Nephron progenitor cell (in vitro differentiated cells): ENCODE measurements at places on chromosomes 3 and 15.
A peak's percentile ranks its signal among the peaks of the same experiment; 100 is the strongest.

GRCh38 chr3:17969985-17970568 is 227.6 kb upstream of the TBC1D5 start:
- DNase-seq = no peak

DNA sequence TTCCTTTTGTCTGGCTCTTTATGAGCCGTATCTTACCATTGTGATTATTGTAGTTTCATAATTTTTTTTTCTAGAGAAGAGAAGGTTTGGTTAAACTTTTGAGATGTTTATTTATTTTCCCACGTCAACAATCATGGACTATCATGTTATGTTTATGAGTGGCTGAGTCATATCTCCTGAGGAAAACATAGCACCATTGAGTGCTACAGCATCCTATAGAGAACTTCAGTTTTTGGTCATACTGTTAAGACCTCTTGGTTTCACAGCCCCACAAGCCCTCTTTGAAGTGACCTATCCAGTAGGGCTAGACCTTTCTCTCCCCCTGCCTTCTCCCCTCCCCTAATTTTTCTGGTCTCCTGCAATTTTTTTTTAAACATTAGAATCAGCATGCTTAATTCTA is 20.8 kb downstream of the PIK3CA start:
- no peak for DNase-seq

DNA sequence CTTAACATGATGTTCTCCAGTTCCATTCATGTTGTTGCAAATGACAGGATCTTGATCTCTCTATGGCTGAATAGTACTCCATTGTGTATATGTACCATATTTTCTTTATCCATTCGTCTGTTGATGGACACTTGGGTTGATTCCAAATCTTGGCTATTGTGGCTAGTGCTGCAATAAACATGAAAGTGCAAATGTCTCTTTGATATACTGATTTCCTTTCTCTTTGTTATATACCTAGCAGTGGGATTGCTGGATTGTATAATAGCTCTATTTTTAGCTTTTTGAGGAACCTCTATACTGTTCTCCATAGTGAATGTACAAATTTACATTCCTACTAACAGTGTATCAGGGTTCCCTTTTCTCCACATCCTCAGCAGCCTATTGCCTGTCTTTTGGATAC is 5.9 kb upstream of the RBP2 start:
- no peak for DNase-seq

- no peak for DNase-seq
Observed at GRCh38 chr3:20537234-20537633, 351.2 kb upstream of the SGO1 start.

GRCh38 chr3:47418167-47419082 is 37.6 kb downstream of the PTPN23 start:
- no peak for DNase-seq

GRCh38 chr3:87025661-87026645 is 35.0 kb upstream of the VGLL3 start:
- no peak for DNase-seq

GRCh38 chr15:57035664-57036063 is 117.2 kb downstream of the TCF12 start:
- no peak for DNase-seq

DNA sequence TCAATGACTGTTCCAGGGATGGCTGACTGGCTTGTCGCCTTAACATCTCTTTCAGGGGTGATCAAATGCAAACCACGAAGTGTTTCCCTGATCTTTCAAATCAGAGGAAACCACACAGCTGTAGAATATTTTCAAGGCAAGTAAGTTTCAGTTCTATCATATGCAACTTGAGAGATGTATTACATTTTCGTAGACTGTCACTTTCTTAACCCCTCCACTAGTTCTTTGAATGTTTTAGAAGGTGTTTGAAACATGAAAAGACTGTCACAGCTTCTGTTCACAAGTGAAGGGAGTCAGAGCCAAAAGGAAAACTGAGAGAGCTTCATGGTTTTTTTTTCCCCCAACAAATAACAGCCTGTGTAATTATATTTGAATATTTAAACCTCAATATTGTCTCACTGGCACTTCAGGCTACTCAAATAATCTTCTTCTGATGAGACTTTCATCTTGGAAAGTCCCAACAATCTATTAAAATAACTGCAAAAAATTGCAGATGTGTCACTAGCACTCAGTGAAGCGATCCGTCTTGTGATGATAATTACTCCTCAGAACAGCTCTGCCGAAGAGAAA is 25.9 kb upstream of the CAPN7 start:
- DNase-seq = no peak

- no peak for DNase-seq
Observed at GRCh38 chr15:70025413-70026296, 72.1 kb downstream of the TLE3 start.

DNA sequence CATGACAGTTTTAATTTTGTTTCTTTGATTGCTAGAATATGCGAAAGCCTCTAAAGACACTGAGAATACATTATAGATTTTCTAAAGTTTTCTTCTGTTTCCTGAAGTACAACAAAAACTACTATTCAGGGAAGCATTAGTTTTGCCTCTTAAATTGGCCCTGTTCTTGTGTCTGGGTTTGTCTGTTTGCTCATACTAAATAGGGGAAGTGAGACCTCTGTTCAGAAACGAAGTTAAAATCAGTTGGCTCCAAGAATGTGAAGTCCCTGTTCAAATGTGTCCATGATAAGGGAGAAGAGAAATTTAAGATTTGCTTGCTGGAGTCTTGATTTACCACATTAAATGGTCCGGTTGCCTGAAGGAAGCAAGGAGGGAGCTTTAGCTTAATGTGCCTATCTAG is 327.3 kb upstream of the GBE1 start:
- DNase-seq = no peak

- DNase-seq = no peak
Observed at GRCh38 chr3:1200371-1200770, 107.5 kb downstream of the CNTN6 start.

GRCh38 chr3:24689353-24689752 is 194.7 kb upstream of the THRB start:
- no peak for DNase-seq

DNA sequence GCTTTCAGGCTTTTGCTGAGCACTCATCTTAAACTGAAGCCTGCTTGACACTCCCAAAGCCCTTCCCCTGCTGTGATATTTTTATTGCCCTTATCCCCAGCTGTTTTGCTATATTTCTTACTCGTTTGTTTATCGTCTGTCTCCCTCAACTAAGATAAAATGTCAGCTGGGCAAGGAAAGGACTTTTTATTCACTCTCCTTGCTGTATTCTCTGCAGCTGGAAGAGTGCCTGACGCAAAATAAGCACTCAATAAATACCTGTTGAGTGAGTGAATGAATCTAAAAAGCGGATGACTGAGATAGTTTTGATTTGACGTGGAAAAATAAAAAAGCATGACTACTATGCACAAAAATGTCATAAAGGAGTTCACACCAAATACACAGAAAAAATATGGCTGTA is 84.8 kb upstream of the POMGNT2 start:
- DNase-seq = no peak

DNA sequence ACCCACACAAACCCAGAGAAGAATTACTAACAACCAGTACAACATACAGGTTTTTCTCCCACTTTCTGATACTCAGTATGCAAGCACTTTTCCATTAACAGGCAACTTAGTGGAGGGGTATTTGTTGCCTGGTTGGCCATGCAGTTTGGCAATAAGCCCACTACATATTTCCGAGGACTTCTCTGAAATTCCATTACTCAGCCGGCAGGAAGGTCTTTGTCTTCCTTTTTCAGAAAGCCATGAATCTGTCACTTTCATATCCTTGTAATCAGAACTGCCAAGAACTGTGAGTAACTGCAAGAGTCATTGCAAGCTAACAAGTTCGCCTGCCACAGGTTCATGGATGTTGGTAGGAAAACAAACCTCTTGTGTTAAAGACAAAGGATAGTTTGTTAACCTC is 422.3 kb upstream of the ROBO1 start:
- DNase-seq = peak; percentile 4

DNA sequence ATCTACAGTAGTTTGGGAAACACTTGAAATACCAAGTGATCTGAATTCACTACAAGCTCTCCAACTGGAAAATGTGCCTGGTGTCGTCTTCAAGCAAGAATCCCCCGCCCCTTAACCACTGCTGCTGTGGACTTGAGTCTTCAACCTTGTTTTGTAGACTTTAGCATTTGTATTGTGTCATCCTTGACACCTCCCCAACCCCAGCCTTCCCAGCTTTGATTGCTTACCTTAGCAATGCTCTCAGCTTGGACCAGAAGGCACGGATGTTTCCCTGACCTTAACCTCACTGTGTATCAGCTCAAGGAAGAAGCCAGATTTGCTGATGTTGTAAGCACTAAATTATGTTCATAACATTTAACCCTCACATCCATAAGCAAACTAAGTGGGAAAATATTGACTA is 146.4 kb downstream of the IGF1R start:
- DNase-seq = no peak

- no peak for DNase-seq
Observed at GRCh38 chr3:74897006-74897405, 282.5 kb upstream of the CNTN3 start.

DNA sequence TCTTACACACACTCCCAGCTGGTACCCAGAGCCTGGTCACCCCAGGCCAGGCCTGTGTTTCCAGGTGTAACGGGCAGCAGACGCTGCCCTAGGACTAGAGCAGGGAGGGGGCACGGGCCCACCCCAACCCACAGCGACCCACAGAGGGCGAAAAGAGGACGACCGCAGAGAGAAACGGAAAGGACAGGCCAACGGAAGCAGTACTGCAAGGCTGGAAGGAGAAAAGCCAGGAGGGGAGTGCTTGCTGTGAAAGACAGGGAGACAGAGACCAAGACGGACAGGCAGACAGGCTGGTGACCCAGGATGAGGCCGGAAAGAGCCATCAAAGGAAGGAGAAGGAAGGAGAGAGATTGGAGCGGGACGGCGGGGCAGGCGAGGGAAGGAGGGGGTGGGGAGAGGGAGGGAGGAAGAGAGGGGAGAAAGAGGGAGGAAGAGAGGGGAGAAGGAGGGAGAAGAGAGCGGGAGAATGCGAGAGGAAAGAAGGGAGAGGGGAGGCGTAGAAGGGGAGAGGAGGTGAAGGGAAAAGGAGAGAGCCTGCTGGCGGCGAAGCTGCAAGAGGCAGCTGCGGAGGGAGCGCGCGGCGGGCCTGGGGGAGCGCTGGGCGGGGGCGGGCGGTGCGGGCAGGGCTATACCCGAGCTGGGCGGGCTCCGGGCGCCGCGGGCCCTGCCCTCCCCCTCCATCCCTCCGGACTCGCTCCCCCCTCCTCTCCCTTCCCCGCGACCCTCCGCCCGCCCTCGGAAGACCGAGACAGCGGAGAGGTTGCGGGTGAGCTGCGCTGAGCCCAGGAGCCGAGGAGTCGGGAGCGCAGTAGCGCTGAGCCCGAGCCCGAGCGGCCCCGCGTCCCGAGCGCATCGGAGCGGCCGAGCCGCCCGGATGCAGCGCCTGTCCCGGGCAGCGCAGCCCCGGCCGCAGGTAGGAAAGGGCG is at the start of gene SLC6A1:
Gene SLC6A1 (plus strand): TSS at position 732 of the 926 bp plus-strand sequence. CDS start 24,464 bp downstream, outside the sequence.
- DNase-seq = peak; percentile 56

- DNase-seq = no peak
Observed at GRCh38 chr15:42691770-42692169, 45.2 kb downstream of the CDAN1 start.

GRCh38 chr3:29249829-29250345 is 31.0 kb upstream of the RBMS3 start:
- DNase-seq = no peak

- DNase-seq = no peak
Observed at GRCh38 chr3:111200027-111200426, 128.4 kb downstream of the NECTIN3 start.

DNA sequence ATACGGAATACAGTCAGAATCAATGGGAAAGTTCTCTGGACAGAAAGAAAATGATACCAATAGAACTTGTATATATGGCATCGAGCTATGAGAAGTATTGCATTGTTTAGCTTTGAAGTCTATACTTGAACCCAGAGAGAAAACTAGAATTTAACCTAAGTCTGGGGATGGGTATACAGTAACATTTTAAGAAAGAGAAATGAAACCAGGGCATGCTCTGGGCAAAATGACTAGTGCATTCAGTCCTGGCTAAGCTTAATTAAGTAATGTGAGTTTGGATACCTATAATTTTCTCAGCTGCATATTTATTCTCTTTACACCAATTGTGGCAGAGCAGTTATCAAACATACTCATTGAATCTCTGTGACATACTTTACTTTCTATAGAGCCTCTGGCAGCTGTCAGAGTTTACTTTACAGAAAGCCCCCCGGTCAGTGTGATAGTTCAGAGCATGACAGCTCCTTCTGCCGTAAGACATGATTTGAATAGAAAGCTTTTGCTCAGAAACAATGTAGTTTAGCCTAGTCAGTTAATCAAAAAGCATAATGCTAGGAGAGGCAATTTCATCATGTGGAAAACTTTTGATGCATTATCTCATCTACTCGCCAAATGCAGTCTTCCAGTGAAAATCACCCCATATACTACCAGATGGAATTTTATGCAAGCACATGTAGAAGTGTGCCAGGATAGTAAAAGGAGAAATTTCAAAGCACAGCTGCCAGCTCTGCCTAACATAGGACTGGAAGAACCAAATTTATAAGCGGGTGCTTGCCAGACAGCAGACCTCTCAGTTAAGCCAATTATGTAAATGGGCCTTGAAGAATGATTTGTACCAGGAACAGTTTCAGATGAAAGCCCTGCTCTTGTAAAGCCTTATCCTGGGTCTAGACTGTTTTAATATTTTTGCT is 40.7 kb downstream of the OXSM start:
- DNase-seq = no peak

DNA sequence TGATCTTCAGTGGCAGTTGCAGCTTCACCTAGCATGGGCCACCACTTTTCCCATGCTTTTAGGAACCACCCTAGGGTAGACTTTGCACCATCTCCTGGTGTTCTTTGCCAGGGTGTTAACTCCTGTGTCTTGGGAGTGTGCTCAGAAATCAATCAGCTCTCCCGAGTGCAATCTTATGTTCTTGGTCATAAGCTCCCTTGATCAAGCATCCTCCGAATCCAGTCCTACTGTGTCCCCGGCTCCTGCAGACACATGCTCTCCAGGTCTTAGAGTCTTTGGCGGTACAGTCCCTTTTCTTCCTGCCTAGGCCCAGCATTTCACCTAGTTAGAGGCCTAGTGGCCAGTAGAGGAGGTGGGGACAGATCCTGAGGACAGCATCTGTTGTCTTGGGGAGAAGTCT is 74.7 kb upstream of the SYN2 start:
- DNase-seq = no peak

- peak; percentile 50 for DNase-seq
Observed at GRCh38 chr15:85618956-85619491, 175.7 kb downstream of the KLHL25 start.

DNA sequence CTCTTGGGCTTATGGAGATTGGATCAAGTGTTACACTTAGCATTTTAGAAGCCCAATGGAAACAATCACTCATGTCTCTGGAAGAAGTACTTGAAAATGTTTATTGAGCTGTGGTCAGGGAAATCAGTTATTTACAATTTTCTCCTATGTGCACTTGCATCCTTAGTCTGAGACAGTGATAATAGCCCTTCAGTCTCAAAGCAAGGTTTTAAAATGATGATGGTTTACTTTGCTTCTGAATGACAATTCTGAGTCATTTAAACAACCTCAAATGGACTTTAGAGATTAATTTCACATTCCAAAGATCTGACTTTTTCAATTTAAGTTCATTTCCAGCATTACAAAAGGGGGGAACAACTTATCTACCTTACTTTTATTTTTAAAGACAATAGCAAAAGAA is 20.1 kb downstream of the TIPARP start:
- no peak for DNase-seq
